ENCODE measurements at places on chromosomes 6 and 20. TPM values are rescaled to one million over a fixed set of nuclear protein-coding genes. Genes with fewer than 3 reads are reported as not detected.

Gene CST3
- 262 TPM for total RNA-seq

DNA sequence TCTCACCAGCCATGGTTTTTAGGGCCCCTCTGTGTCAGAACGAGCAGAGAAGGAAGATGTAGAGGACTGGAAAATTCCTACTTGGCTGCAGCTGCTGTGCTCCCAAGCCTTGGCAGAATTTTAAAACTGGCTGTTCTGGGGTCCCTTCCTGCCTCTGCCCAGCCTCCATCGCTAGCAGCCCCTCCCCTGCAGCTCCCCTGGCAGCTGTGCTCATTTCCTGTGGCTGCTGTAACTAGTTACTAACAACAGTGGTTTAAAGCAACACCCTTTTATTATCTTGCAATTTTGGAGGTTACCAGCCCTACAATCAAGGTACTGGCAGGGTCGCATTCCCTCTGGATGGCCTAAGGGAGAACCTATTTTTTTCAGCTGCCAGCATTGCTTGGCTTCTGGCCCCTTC, 3.7 kb upstream of the CST11 start:
- H3K27me3 ChIP-seq = peaks cover 22% of the 10 kb centered on the region
- no peak overlapping the region for H3K4me3 ChIP-seq
- DNase-seq = no peak
- H3K27ac ChIP-seq = no peak overlapping the region

DNA sequence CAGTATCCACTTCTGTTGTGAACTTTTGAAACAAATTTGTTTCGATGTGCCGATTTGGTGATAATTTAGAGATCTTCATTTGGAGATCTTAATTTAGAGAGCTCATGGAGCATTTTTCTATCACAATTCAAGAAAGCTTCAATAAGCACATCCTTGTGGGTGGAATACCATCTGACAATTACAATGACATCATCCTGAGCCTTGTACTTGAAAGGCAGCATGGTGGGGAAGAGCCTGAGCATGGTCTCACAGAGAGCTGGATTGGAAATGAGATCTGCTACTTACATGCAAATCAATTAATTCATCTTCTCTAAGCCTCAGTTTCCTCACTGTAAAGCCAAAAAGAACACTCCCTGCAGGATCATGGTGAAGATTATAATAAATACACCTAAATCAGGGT, 75.9 kb downstream of the FRK start:
- H3K27me3 ChIP-seq = no peaks in the 10 kb centered on the region
- no peak for DNase-seq
- H3K4me3 ChIP-seq = no peak overlapping the region
- no peaks in the 10 kb centered on the region for H3K4me1 ChIP-seq

DNA sequence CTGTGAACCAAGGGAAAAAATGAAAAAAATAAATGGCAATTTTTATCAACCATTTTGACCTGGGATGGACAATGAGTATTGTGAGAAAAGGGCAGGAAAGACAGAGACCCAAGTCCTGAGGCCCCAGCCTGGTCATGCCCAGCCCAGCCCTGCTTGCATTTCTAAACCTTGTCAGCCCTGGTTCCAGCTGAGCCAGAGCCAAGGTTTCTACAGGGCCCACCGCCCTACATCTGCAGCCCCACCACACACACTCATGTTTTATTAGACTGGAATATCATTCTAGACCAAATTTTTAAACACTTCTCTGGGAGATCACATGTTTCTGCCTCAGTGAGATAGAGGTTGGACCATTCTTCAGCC, 667 bp upstream of the CST9L start:
- no peak for DNase-seq
- H3K27ac ChIP-seq = no peak overlapping the region
- no peaks in the 10 kb centered on the region for H3K4me1 ChIP-seq
- H3K4me3 ChIP-seq = no peak overlapping the region

- H3K4me3 ChIP-seq = no peak overlapping the region
- no peaks in the 10 kb centered on the region for H3K27me3 ChIP-seq
- H3K4me1 ChIP-seq = no peaks in the 10 kb centered on the region
- DNase-seq = no peak
- no peak overlapping the region for H3K27ac ChIP-seq
- no peaks in the 10 kb centered on the region for H3K36me3 ChIP-seq
These were observed 42.6 kb upstream of the HDGFL1 start for GRCh38 chr6:22526736-22527135.

DNA sequence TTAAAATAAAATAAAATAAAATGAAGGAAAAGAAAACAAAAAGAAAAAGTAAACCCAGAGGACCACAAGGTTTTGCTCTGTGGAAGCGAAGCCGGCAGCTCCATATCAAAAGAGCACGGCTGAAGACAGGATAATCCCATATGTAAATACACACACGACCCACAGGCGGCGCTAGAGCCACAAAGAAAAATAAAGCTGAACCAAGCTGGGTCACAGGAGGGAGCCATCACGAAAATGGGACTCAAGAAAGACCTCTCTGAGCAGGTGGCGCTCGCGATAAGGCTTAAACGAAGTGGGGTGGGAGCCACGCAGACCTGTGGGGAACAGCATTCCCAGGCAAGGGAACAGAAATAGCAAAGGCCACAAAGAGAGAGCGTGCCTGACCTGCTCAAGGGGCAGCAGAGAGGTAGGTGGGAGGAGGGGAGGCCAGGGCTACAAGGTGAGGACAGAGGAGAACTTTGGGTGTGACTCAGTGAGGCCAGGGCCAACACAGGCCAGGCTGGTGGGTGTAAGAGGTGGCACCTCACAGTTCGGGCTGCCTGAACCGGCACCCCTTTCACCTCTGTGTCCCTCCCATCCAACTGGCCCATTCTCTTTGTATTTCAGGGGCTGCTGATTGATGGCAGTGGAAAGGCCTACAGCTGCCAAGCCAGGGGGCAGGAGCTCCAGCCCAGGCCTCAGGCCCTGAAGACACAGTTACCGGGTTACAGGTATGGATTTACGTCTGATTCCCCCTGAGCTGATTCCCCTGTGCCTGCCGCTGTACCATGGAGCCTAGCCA, 26.0 kb downstream of the PTGIS start:
- H3K27ac ChIP-seq = peak overlapping the region; percentile 41
- H3K4me3 ChIP-seq = no peak overlapping the region
- H3K4me1 ChIP-seq = peaks cover 23% of the 10 kb centered on the region
- no peaks in the 10 kb centered on the region for H3K27me3 ChIP-seq
- peak; percentile 81 for DNase-seq

GRCh38 chr20:17419479-17420041, 111.6 kb downstream of the BFSP1 start:
- no peak overlapping the region for H3K4me3 ChIP-seq
- DNase-seq = no peak
- no peaks in the 10 kb centered on the region for H3K36me3 ChIP-seq
- peaks cover 39% of the 10 kb centered on the region for H3K27me3 ChIP-seq
- H3K27ac ChIP-seq = no peak overlapping the region
- no peaks in the 10 kb centered on the region for H3K4me1 ChIP-seq

Data from PC-9 (cell line).